ENCODE measurements at places on chromosomes 2 and 18. TPM values are rescaled to one million over a fixed set of nuclear protein-coding genes. Genes with fewer than 3 reads are reported as not detected.

DNA sequence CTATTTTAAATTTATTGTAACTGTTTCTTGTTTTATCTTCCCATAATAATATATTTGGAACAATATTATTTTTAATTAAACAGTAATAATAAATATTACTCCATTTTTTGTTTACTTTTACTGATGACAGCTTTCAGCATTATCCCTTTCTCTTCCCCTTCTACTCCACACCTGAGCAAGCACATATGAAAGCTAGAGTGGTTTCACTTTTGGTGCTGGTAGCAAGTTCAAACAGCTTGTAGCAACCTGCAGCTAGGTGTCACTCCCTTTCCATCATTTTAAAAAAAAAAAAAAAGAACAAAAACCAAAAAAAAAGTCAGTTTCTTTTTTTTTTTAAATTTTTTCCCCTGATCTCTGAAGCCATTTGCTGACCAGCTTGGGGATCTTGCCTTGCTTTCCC lies 801.8 kb downstream of the CCDC85A start:
- no peaks in the 10 kb centered on the region for H3K27me3 ChIP-seq
- DNase-seq, result no peak
- H3K36me3 ChIP-seq, result no peaks in the 10 kb centered on the region
- H3K27ac ChIP-seq, result no peak overlapping the region
- H3K4me3 ChIP-seq, result no peak overlapping the region
- H3K4me1 ChIP-seq, result no peaks in the 10 kb centered on the region

DNA sequence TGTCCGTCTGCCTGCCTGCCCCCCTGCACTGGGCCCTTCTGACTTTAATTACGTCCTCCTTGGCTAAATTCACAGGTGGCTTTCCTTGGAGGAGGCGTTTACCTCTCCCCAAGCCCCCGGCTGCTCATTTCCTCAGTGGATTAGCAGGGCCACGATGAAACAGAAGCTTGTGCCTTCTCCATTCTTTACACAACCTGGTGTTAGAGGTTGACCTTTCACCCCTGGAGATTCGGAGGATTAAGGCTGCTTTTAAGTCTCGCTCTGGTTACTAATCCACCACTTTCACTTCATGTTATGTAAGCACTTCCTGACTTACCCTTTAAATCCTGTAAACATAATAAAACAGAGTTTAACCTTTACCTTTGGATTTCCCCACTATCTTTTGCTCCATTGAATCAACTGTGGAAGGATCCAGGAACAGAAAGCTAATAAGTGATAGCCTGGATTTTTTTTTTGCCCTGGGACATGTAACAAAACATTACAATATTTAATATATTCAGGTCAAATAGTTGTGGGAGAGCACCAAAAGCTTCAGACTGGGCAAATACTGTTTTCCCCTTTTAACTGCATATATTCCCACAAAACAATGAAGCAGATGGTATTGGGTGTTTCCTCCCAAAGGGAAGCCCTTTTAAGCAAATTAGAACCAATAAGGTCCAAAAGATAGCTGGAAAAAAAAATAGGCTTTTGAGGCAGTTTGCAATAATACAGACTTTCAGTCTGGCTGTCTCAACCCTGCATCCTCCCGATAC lies 370.2 kb downstream of the EN1 start:
- H3K27me3 ChIP-seq, result no peaks in the 10 kb centered on the region
- H3K36me3 ChIP-seq, result no peaks in the 10 kb centered on the region
- no peak overlapping the region for H3K4me3 ChIP-seq
- H3K4me1 ChIP-seq, result no peaks in the 10 kb centered on the region
- H3K27ac ChIP-seq, result no peak overlapping the region

Gene GALNT5
- 4.5 TPM for total RNA-seq

Gene NT5C1B
- not detected for total RNA-seq

- H3K4me3 ChIP-seq, result no peak overlapping the region
- DNase-seq, result no peak
- no peaks in the 10 kb centered on the region for H3K36me3 ChIP-seq
- H3K27me3 ChIP-seq, result peaks cover 2% of the 10 kb centered on the region
- H3K27ac ChIP-seq, result no peak overlapping the region
Measured at GRCh38 chr18:63040788-63041410, 278.7 kb downstream of the BCL2 start.

Measured in aorta (tissue), 5 donors.